ENCODE measurements at places on chromosomes 5 and 9.
A peak's percentile ranks its signal among the peaks of the same experiment; 100 is the strongest.

DNA sequence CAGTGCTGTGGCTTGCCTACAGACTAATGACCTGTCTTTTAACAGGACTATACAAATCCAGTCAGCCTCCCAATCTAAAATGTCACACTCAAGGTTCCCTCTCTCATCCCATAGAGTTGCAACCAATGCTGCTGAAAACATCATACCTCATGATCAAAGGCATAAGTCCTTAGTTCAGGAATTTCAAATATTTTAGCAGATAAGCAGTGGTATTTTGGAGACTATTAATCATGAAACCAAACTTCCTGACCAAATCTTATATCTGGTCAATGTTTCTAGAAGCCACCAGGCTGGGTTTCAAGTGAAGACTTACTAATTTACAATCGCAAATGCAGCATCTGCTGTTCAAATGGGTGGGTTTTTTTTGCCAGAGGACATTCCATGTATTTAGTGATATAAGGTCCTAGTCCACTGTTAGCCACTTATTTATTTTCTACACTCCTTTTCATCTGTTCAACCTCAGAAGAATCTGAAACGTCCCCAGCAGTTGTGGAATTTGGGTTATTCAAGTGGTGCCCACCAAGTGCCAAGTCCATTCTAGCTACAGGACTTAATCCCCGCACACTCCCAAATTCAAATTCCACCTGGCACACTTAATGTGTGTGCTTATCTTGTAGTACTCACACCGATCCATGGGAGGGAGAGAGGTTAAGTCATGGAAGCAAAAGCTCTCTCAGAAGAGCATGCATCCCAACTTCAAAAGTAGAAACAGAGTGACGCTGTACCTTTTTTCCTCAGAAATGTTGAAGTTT, 5.8 kb downstream of the TAS2R1 start:
- DNase-seq, result no peak

DNA sequence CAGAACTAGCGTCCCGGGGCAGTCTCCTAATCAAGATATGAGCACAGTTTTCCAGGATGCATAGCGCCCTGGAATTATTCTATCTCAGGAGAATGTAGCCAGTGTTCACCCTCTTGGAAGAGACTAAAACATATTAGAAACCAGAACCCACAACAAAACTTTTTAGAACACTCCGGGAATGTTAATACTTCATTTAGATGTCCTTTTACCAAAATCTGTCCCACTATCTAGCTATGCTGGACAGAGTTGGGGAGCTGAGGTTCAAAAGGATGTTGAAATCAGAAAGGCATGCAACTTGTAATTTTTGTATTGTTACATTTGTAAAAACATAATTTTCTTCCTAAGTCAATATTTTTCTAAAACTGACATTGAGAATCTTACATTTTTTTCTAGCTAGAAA, 386.5 kb upstream of the RFX3 start:
- DNase-seq, result no peak

GRCh38 chr9:23611869-23612268, 214.2 kb downstream of the ELAVL2 start:
- no peak for DNase-seq

DNA sequence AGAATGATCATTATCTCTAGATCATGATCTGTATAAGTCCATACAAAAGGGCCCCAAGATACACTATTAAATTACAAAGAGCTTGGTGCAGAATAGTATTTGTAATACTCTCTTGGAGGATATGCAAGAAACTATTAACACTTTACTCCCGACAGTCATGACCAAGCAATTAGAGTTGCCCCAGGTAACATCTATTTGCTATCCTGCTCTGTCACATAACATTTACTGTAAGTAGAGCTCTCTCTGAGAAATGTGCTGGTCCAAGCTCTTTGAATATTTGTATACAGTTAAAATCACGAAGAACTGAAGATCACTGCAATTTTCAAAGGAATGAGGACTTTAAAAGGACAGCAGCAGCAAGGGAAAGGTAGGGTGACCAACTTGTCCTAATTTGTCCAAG, 553.7 kb downstream of the RAB3C start:
- DNase-seq, result no peak

DNA sequence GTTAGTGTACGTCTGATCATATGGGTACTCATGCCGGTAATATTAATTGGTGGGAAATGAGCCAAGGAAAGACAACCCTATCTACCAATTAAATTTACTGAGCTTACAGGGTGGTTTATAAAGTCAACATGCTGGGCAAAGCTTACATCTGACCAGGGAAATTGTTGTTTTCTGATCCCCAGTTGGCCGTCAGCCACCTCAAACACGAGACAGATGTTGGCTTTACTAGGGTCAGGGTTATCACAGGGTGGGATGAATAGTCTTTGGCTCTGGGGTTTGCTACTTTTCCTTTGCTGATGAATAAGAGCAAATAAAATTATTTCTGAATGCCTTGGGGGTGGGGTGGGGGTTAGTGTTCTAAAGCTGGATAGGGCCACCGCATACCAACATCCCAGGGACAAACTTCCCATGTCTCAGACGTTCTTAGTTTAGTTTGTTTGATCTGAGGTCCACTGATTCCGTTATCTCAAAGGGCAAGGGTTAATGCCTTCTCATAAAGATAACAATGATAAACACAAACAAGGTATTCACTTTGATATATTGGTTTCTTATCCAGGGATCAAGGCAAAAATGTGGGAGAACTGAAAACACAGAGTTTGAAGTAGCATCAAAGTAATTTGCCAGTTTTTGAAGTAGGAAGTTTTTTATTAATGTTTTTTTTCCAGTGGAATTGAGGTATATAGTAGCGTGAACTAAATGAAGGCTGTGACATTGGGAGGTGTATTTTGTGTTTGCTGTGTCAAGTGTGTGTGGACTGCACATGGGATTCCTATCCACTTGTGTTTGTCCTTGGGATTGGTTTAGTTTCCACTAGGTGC, 109.1 kb upstream of the RPS23 start:
- DNase-seq, result no peak

- no peak for DNase-seq
These were observed 50.5 kb downstream of the COMMD10 start for GRCh38 chr5:116135344-116135743.

GRCh38 chr9:104556830-104557634, 11.9 kb upstream of the OR13C8 start:
- DNase-seq, result no peak

GRCh38 chr9:113352006-113352405, 2.7 kb downstream of the BSPRY start:
- no peak for DNase-seq

DNA sequence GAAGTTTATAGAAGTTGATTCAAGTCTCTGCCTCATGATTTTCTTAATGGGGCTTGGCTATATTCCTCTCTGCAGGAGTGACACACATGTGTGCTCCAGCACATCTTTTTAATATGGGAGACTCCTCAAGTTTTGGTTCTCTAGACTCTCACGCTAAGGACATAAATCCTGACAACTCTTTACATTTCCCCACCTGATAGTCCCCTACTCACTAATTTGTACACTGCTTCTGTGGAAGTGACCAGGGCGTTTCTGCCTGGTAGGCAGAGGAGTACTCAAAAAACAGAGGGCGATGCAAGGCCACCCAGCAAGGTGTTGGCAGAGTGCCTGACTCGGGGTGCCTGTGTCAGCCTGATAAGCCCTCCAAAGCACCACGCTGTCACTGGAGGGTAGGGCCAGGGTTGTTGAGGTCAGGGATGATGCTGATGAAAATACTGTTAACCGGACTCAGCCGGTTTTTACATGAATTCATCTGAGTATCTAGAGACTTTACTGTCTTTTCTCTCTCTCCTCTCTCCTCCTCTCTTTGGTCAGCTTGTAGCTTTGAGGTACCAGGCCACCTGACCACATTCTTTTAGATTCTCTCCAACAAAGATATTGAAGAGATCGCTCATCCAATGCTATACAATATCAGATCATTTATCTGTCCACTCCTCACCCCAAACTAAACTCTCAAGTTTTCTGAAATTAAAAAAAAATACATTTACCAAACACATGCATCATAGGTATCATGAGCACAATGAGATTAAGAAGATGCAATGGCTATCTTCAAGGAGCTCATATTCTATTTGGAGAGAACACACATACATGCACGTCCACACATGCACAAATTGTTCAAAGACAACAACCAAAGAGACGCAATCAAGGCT, 205.2 kb downstream of the PIK3R1 start:
- no peak for DNase-seq

GRCh38 chr9:101477214-101477613, 41.6 kb upstream of the ALDOB start:
- no peak for DNase-seq

- no peak for DNase-seq
These were observed 79.1 kb downstream of the MRPL36 start for GRCh38 chr5:1720396-1721110.

DNA sequence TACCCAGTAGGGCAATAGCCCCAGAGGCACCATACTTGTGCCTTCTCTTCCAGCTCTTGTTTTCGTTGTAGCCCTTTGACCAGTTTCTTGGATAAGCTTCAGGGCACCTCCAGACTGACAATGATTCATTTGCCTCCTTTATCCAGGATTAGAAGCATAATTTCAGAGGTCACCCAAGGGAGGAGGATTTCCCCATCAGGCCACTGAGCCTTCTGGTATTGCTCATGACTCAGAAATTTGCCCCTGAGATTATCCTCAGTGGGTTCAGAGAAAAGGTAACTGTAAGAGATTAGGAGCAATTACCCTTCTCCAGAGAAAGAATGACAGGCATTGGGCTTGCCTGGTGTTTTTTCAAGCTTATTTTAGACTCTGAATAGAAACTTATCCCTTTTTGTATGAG, 147.9 kb downstream of the MSX2 start:
- DNase-seq, result no peak

GRCh38 chr5:130400091-130400490, 495.8 kb downstream of the CHSY3 start:
- DNase-seq, result no peak

GRCh38 chr5:65332591-65332990, 149.1 kb downstream of the ADAMTS6 start:
- no peak for DNase-seq

DNA sequence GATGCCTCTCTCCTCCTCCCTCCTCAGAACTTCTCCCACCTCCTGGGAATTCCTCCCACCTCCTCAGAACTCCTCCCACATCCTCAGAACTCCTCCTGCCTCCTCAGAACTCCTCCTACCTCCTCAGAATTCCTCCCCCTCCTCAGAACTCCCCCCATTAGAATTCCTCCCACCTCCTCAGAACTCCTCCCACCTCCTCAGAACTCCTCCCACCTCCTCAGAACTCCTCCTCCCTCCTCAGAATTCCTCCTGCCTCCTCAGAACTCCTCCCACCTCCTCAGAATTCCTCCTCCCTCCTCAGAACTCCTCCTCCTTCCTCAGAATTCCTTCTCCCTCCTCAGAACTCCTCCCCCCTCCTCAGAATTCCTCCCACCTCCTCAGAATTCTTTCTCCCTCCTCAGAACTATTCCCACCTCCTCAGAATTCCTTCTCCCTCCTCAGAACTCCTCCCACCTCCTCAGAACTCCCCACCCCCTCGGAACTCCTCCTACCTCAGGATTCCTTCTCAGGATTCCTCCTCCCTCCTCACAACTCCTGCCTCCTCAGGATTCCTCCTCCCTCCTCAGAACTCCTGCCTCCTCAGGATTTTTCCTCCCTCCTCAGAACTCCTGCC, 23.9 kb downstream of the SLC46A2 start:
- DNase-seq, result peak; percentile 47

DNA sequence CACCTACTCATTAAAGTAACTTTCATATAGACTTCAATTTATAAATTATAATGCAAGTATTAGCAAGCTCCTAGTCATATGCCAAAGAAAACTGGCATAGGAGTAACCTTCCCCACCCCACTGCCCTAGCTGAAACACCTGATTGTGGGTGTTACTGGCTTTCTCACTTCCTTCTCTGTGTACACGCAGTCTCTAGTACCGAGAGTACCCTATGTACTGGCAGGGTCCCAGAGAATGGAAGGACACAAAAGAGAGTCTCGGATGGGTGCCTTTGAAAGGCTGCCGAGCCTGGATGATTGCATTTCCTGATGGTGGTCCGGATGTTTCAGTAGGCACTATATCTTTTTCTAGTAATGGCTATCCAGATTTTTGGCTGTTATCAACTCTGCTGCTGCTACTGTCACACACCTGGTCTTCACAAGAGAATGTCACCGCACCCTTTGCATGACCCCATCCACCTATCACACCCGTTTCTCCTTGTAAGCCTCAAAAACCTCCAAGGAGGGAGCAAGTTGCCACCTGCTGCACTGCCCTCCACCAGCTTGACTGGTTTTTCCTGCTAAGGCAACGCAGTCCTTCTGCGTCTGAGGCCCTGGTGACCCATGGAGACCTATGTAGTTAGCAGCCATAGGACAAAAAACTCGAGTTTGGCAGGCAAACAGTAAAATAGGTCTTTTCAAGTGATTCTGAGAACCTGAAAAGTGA, 53.8 kb upstream of the CLINT1 start:
- no peak for DNase-seq

- DNase-seq, result no peak
These were observed 147.9 kb upstream of the TBCA start for GRCh38 chr5:77924081-77924480.

DNA sequence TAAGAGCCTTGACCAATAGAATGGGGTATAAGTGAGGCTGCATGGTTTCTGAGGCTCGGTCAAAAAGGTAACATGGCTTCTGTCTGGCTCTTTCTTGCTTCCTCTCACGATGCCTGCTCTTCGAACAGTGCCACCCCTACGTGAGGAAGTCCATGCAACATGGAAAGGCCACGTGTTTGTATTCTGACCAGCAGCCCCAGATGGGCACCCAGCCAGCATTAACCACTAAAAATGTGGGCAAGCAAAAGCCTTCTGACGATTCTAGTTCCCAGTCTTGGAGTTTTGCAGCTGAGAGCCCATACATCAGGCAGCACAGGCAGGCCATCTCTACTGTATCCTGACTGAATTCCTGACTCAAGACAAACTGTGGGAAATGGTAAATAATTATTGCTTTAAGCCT, 24.2 kb upstream of the NREP start:
- peak; percentile 82 for DNase-seq

- DNase-seq, result no peak
These were observed 282.9 kb downstream of the SLF1 start for GRCh38 chr5:94901191-94901979.

DNA sequence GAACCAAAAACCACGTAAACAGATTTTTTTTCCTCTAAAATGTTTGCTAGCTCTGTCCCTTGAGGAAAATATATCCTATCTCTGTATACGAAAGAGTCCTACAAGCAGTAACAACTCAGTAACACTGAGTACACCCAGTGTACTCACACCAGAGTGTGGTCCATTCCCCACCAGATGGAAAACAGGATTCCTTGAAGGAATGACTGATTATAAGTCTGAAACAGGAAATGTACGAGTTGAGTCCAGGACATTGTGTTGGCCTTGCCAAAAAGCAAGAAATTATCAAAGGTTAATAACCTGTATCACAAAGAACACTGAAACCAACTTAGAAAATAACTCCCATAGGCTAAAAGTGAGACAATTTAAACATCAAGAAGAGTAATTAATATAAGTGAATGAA, 20.4 kb downstream of the GOLPH3 start:
- no peak for DNase-seq

All from inflammatory macrophage (primary cell).